Stimulated activated CD8-positive, alpha-beta memory T cell treated with anti-CD3 and anti-CD28 coated beads, Interleukin-15, amount 100 ng/mL, for 4 hours (primary cell): ENCODE measurements at places on chromosomes 11 and 22.

DNA sequence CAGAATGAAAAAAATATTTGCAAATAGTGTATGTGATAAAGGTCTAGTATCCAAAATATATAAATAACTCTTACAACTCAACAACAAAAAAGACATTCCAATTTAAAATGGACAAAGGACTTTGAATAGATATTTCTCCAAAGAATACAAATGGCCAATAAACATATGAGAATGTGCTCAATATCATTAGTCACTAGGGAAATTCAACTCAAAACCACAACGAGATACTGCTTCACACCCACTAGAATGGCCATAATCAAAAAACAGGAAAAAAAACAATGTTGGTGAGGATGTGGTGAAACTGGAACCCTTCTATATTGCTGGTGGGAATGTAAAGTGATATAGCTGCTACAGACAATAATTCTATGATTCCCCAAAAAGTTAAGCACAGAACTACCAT, 38.6 kb upstream of the RPS13 start:
- no peak for DNase-seq

GRCh38 chr11:110491577-110492320, 62.0 kb downstream of the FDX1 start:
- DNase-seq: no peak

- no peak for DNase-seq
Observed at GRCh38 chr11:120198787-120199469, 11.9 kb upstream of the OAF start.

GRCh38 chr11:45616802-45617549, 48.4 kb downstream of the CHST1 start:
- no peak for DNase-seq

- DNase-seq: no peak
Observed at GRCh38 chr11:36155124-36155561, 134.1 kb downstream of the COMMD9 start.

DNA sequence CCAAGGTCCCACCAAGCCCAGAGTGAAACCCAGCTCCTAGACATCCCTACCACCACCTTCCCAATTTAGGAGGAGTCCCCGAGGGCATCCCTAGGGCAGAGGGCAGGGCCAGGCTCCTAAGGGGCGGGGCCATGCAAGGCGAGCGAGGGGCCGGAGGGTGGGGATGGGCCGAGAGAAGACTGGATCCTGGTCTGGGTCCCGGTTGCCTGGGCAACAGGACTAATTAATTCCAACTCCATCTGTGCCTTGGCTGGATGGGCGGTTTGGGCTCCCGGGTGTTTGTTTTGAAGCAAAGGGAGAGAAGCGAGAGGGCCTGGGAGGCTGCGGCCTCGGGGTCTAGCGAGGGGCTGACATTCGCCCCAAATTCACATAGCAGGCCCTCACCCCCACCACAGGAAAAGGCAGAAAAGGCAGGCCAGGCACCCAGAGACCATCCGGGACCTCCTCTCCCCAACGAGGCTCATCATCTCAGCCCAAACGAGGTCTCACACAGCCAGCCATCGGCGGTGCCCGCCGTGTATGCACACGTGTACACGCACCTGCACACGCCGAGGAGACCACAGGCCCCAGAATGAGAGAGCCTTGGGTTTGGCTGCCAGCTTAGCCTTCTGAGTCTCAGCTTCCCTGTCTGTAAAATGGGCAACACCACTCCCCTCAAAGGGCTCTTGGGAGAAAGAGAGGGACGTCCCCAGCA, 23.9 kb downstream of the ELFN2 start:
- no peak for DNase-seq

DNA sequence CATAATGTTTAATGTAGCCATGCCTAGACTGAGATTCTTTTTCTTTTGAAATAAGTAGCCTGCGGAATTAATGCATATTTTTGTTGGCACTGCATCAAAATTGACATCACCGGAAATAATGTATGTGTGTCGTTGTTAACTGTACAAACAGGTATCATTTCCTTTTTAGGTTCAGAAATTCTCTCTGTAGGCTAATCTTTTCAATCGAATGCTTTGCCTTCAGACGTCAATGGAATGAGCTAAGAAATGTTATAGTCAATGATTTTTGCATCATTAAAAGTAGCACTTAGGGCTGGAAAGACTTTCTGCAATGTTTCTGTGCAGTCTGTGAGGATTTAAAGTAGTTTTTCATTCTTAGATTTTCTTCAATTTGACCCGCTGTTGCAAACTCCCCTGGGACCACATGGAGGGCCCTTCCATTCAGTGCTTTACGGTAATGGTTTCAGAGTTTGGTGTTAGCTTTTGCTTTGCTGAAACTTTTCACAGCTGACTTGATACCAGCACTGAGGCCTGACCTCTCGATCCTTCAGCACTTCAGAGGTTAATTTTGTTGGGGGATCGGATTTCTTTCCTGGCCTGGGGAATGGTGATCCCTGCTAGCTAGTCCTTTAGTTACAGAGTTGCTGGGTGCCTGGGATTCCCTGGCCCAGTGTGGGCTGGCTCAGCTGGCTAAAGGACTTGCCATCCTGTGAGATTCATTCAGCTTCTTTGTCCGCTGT, 137.8 kb downstream of the DBX1 start:
- DNase-seq: no peak

GRCh38 chr11:66002648-66003225, 434 bp downstream of the BANF1 start:
- peak; percentile 69 for DNase-seq

DNA sequence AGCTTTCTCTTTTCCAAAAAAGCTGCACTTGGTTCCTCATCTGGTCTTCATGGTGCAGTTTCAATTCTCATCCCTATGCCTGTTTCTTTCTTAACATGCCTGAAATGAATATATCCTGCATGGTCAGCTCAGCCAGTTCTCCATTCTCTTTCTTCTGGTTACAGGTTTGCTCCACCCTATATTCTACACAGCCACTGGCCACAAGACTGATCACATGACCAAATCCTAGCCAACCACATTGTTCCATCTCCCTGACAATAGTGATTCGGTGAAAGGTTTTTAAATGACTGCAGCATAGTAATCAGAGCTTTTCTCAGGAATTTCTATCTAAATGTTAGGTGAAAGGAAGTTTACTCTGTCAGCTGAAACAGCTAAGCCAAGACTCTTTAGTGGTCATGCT, 891.4 kb downstream of the METTL15 start:
- DNase-seq: no peak

DNA sequence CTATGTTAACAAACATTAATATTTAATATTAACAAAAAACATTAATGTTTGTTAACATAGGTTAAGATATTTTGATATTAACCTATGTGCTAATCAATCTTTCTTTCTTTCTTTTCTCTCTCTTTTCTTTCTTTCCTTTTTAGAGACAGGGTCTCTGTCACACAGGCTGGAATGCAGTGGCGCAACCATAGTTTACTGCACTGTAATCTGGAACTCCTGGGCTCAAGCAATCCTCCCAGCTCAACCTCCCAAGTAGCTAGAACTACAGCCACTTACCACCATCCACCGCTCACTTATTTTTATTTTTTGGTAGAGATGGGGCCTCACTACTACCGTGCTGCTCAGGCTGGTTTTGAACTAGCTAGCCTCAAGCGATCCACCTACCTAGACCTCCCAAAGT, 13.2 kb downstream of the SIK3 start:
- DNase-seq: no peak

GRCh38 chr11:32531528-32531927, 52.1 kb upstream of the EIF3M start:
- DNase-seq: no peak

GRCh38 chr11:28701760-28702449, 593.7 kb downstream of the METTL15 start:
- no peak for DNase-seq

GRCh38 chr22:42294034-42294985, 23.9 kb upstream of the TCF20 start:
- DNase-seq: no peak

GRCh38 chr11:113271551-113272245, 42.7 kb upstream of the TTC12 start:
- no peak for DNase-seq
